ENCODE measurements at places on chromosomes 1 and 21. TPM values are rescaled to one million over a fixed set of nuclear protein-coding genes. Genes with fewer than 3 reads are reported as not detected.

DNA sequence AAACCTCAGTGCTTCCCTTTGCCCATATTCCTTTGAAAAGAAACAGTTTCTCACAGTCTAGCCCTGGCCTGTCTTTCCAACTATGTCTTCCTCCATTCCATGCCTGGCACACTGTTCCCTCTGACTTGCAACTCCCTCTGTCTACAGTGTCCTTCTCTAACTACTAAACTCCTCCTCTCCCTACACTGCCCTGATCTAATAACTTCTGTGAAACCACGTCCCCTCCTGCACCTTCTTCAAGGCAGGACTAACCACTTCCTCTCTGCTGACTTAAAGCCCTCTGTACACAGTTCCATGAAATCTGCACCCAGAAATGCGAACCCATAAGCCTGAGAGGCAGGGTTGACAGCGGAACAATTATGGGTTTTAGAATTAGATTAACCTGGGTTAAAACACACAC is 62.2 kb upstream of the ATP1B1 start:
- no peak for DNase-seq

- DNase-seq, result no peak
These were observed 33.7 kb downstream of the PTP4A2 start for GRCh38 chr1:31904339-31905092.

The SAMD11 gene
- total RNA-seq, result 2.7 TPM

The F3 gene
- total RNA-seq, result 53.8 TPM

DNA sequence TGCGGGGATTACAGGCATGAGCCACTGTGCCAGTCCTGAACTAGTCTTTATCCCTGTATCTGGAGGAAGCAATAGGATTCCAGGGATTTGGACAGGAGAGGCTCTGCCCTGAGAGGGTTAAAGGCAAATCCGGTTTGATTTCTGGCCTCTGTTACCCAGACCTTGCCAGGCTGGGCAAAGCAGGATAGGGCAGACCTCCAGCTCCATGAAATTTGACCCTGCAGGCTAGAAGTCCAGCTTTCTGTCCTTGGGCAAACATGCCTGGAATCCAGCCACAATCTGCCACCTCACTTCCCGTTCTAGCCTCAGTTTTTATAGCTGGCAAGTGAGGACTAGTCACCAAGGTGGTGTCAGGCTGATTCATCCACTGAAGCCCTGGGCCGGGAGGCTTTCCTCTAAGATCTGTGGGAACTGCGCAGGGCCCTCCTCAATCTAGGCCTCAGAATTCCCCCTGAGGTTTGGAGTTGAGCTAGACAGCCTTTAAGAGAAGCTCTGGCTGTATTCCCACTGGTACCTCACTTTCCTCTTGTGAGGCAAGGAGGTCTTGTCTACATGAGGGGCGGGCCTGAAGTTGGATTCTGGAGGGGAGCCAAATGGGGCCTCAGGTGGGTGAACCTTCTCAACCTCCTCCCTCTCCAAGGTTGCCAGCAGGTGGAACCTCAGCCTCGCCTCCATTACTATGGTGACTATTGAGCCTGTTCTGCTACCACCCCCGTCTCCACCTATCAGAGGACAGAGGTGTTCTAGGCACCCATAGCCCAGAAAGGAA is 7.0 kb upstream of the P3R3URF start:
- peak; percentile 59 for DNase-seq
